Ascending aorta (tissue), 2 donors: ENCODE measurements at places on chromosomes 12 and 14.

GRCh38 chr12:69052613-69053408 lies 119.8 kb upstream of the CPM start:
- no peak for DNase-seq
- H3K27ac ChIP-seq: no peak overlapping the region
- no peaks in the 10 kb centered on the region for H3K36me3 ChIP-seq
- H3K4me3 ChIP-seq: no peak overlapping the region
- no peaks in the 10 kb centered on the region for H3K27me3 ChIP-seq

GRCh38 chr12:28278499-28278898 lies 88.2 kb downstream of the CCDC91 start:
- no peak overlapping the region for H3K4me3 ChIP-seq
- no peak for DNase-seq
- no peaks in the 10 kb centered on the region for H3K27me3 ChIP-seq
- H3K27ac ChIP-seq: no peak overlapping the region

- H3K4me1 ChIP-seq: no peaks in the 10 kb centered on the region
- no peak overlapping the region for H3K4me3 ChIP-seq
- no peaks in the 10 kb centered on the region for H3K36me3 ChIP-seq
These were observed 139.3 kb upstream of the PZP start for GRCh38 chr12:9347328-9348127.

DNA sequence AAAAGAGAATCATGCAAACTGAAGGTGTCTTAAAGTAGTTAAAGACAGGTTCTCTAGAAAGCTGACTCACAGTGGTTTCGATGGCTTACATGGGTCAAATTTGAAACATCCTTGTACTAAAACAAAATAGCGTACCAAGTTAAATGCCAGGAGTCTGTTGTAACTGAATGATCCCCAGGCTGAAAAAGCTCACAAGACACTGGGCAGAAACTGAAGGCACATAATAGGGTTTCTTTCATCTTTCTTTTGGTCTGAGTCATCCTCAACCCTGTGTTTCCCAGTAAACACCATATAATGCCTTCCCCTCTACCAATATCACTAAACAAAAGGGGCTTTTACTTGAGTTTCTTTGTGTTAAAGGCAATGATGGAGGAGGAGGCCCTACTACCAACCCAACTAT lies 12.8 kb downstream of the ZFYVE1 start:
- DNase-seq: no peak
- no peaks in the 10 kb centered on the region for H3K27me3 ChIP-seq
- H3K36me3 ChIP-seq: no peaks in the 10 kb centered on the region
- no peak overlapping the region for H3K27ac ChIP-seq
- H3K4me3 ChIP-seq: no peak overlapping the region
- H3K4me1 ChIP-seq: no peaks in the 10 kb centered on the region

GRCh38 chr14:39469094-39469710 lies 37.0 kb upstream of the FBXO33 start:
- no peaks in the 10 kb centered on the region for H3K36me3 ChIP-seq
- no peak overlapping the region for H3K4me3 ChIP-seq
- no peaks in the 10 kb centered on the region for H3K27me3 ChIP-seq
- H3K4me1 ChIP-seq: no peaks in the 10 kb centered on the region
- no peak for DNase-seq
- H3K27ac ChIP-seq: no peak overlapping the region

- H3K27ac ChIP-seq: peak overlapping the region; percentile 46
- peak; percentile 55 for DNase-seq
- no peak overlapping the region for H3K4me3 ChIP-seq
- H3K36me3 ChIP-seq: no peaks in the 10 kb centered on the region
- H3K27me3 ChIP-seq: no peaks in the 10 kb centered on the region
These were observed 6.7 kb downstream of the VASH1 start for GRCh38 chr14:76767681-76768656.

GRCh38 chr14:51211149-51211548 lies 28.9 kb upstream of the TMX1 start:
- no peaks in the 10 kb centered on the region for H3K27me3 ChIP-seq
- DNase-seq: no peak
- no peak overlapping the region for H3K4me3 ChIP-seq
- H3K4me1 ChIP-seq: no peaks in the 10 kb centered on the region
- H3K36me3 ChIP-seq: no peaks in the 10 kb centered on the region
- no peak overlapping the region for H3K27ac ChIP-seq

GRCh38 chr14:100790502-100791347 lies 35.2 kb upstream of the MEG3 start:
- no peak for DNase-seq
- no peaks in the 10 kb centered on the region for H3K4me1 ChIP-seq
- H3K4me3 ChIP-seq: no peak overlapping the region
- no peak overlapping the region for H3K27ac ChIP-seq
- H3K36me3 ChIP-seq: no peaks in the 10 kb centered on the region

- no peaks in the 10 kb centered on the region for H3K36me3 ChIP-seq
- no peak overlapping the region for H3K27ac ChIP-seq
- no peak for DNase-seq
These were observed 382.2 kb downstream of the BCL11B start for GRCh38 chr14:98889836-98890185.

DNA sequence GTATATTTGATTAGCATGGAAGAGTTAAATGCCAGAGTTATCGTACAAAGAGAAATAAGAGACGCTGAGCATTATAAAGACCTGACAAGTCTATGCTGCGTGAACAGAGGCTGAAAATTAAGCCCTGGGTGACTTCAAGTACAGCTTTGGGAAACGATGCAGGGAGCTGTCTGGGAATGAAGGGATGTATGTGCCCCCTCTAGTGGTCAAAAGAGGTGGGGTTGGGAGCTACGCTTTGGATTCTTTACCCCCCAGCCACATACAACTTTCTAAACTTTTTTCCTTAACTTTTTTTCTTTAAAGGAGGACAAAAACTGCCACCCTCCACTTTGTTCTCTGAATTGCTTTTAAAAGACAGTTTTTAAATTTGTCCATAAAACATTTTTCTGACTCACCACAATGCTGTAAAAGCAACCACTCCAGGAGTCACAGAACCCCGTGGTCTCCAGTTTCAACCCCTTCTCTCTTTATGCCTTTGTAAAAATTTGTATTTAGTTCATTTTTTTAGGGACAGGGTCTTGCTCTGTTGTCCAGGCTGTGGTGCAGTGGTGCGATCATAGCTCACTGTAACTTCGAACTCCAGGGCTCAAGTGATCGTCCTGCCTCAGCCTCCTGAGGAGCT lies 59.4 kb downstream of the ZNF664 start:
- peaks cover 8% of the 10 kb centered on the region for H3K4me1 ChIP-seq
- DNase-seq: no peak
- H3K27me3 ChIP-seq: no peaks in the 10 kb centered on the region
- H3K36me3 ChIP-seq: no peaks in the 10 kb centered on the region

DNA sequence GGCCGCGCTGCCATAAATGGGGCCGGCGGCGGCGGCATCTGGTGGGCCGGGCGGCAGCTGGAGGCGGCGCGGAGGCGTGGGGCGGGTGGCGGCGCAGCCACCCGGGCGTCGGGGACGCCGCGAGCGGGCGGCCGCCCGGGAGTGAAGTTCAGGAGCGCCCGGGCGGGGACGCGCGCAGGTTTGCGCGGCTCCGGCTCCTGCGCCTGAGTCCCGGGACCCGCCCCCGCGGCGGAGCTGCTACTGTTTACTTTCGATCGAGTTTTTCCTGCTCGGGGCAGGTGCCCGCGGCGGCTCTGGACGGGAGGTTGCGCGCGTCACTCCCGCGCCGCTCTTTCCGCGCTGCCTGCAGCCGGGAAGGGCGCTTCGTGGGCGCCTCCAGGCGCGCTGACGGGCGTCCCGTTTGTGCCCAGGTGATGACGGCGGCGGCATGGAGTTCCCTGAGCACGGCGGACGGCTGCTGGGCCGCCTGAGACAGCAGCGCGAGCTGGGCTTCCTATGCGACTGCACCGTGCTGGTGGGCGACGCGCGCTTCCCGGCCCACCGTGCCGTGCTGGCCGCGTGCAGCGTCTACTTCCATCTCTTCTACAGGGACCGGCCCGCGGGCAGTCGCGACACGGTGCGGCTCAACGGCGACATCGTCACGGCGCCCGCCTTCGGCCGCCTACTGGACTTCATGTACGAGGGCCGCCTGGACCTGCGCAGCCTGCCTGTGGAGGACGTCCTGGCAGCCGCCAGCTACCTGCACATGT lies at the start of gene ZBTB42:
TSS of gene ZBTB42 (plus strand) at position 331 of the 749 bp plus-strand sequence. CDS start at position 428, 97 bp downstream.
- no peak for DNase-seq
- peak within 1 kb of the TSS; percentile 96 for H3K27ac ChIP-seq
- H3K4me3 ChIP-seq: peak within 1 kb of the TSS; percentile 75

DNA sequence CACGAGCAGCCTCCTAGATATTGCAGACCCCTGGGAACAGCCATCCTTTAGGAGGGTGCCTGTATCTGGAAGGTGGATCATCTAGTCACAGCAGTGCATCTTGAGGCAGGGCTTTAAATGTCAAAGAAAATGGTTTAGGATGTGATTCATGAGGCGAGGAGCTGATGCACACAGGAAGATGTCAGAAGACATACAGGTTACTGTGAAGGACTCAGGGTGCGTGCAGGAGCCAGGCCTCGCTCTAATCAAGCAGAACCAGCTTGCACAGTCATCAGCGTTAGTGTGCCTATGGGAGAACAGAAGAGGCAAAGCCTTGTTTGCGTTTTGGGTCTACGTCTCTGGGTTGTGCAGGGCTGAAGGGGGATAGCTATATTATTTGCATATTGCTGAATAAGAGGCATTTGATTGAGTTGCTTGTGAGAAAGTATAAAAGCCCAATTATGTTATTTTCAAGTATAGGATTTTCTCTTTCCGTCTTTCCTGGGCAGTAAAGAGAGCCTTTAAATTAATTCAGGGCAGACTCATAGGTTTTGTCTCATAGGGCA lies 77.3 kb upstream of the RPH3A start:
- H3K27ac ChIP-seq: no peak overlapping the region
- no peaks in the 10 kb centered on the region for H3K4me1 ChIP-seq
- no peak overlapping the region for H3K4me3 ChIP-seq
- no peaks in the 10 kb centered on the region for H3K27me3 ChIP-seq

DNA sequence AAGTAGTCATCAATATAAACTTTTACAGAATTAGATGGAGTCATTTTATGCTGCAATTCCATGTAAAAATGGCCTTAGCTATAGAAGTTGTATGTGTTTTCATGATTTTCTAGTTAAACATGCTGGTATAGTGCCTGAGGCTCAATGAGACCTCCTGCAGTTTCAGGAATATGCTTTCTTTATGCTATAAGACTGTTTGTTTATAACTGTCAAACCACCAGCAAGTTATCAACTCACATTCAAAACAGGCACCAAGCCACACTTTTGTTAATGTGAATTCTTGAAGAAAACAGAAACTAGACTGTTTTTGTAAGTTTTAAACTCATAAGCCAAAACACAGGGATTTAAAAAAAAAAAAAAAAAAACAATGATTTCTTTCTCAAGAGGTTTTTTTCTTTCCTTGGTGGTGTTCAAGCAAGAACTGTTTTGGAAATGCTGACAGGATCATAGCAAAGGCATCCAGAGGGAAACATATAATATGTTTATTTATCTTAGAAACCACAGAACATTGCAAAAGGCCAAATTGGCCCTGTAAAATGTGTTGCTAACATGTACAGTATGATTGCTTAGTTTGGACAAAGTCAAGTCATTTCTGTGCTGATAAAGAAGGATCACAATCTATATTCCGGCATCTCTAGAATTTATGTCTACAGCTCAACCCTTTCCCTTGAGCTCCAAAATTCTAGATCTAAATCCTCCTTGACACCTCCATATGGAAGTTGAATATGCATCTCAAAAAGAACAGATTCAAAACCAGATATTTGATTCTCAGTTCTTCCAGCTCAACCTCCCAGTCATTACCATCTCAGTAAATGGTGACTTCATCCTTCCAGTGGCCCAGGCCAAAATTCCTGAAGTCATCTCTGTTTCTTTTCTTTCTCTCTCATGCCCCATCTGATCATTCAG lies 29.0 kb upstream of the LUM start:
- no peaks in the 10 kb centered on the region for H3K27me3 ChIP-seq
- no peak overlapping the region for H3K4me3 ChIP-seq
- no peaks in the 10 kb centered on the region for H3K36me3 ChIP-seq
- peaks cover 18% of the 10 kb centered on the region for H3K4me1 ChIP-seq

DNA sequence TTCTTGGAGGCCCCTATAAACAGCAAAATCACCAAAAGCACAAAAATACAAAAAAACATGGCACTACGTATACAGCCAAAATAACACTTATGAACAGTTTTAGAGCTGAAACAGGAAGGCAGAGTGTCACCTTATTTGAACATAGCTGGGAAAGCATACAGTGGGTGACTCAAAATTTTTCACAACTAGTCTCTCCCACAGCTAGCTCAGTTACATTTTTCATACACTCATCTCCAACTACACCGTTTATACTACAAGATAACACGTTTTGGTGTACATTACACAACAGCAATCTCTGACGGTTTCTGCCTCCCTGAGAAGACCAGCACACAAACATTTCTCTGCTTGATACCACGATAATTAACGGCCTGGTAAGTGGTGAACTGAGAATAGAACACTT lies 2.9 kb downstream of the RAD52 start:
- no peaks in the 10 kb centered on the region for H3K27me3 ChIP-seq
- H3K36me3 ChIP-seq: peaks cover 5% of the 10 kb centered on the region
- no peak overlapping the region for H3K4me3 ChIP-seq

DNA sequence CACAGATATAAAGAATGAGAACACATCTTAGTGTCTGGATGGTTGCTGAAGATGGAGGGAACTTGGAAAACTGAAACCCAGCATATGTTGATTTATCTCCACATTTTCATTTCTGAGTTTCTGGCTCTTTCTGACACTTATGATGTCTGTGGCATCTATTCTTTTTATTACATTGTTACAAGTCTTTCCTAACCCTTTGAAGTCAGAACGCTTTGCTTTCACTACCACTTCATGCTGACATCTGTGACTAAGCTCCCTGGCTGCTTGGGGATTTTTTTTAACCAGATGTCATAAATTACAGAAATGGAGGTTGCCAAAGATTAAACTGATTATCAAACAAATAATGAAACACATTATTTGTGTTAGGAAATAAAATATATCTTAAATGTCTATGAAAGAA lies 188.7 kb downstream of the KITLG start:
- H3K4me1 ChIP-seq: no peaks in the 10 kb centered on the region
- H3K36me3 ChIP-seq: no peaks in the 10 kb centered on the region
- no peak for DNase-seq
- H3K27ac ChIP-seq: no peak overlapping the region
- H3K4me3 ChIP-seq: no peak overlapping the region

DNA sequence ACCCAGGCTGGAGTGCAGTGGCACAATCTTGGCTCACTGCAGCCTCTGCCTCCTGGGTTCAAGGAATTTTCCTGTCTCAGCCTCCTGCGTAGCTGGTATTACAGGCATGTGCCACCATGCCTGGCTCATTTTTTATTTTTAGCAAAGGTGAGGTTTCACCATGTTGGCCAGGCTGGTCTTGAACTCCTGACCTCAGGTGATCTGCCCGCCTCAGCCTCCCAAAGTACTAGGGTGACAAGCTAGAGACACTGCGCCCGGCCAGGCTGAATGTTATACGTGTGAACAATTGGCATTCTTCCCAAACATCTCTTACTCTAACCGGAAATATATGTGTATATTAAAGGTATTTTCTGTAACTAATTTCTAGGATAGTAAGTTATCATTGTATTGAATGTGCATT lies 13.2 kb upstream of the LIMA1 start:
- H3K27me3 ChIP-seq: no peaks in the 10 kb centered on the region
- H3K36me3 ChIP-seq: peaks cover 4% of the 10 kb centered on the region
- DNase-seq: no peak
- H3K4me3 ChIP-seq: no peak overlapping the region
